ENCODE measurements at places on chromosomes 1 and 21. TPM values are rescaled to one million over a fixed set of nuclear protein-coding genes. Genes with fewer than 3 reads are reported as not detected.

DNA sequence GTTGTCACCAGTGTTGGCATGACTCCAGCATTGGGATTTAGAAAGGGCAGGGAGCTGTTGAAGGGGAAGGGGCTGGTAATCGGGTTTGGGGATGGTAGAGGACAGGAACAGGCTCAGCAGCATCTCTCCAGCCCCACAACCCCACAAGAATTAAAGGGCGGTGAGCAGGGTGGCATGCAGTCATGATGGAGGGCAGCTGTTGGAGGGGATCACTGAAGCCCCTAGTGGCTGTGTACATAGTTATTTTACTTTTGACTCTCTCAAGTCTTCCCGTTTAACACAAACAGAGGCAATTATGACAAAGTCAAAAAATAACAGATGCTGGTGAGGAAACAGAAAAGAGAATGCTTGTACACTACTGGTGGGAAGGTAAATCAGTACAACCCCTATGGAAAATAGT, 213.8 kb downstream of the URB2 start:
- no peak for DNase-seq
- no peaks in the 10 kb centered on the region for H3K36me3 ChIP-seq
- no peak overlapping the region for H3K27ac ChIP-seq

GRCh38 chr1:162385280-162385623, 3.7 kb downstream of the C1orf226 start:
- H3K36me3 ChIP-seq: no peaks in the 10 kb centered on the region
- no peak overlapping the region for H3K4me3 ChIP-seq
- H3K27ac ChIP-seq: no peak overlapping the region
- peaks cover 2% of the 10 kb centered on the region for H3K27me3 ChIP-seq
- DNase-seq: no peak

- H3K4me3 ChIP-seq: peak overlapping the region; percentile 49
- H3K4me1 ChIP-seq: peaks cover 23% of the 10 kb centered on the region
Measured at GRCh38 chr21:36297938-36298572, 21.9 kb upstream of the MORC3 start.

DNA sequence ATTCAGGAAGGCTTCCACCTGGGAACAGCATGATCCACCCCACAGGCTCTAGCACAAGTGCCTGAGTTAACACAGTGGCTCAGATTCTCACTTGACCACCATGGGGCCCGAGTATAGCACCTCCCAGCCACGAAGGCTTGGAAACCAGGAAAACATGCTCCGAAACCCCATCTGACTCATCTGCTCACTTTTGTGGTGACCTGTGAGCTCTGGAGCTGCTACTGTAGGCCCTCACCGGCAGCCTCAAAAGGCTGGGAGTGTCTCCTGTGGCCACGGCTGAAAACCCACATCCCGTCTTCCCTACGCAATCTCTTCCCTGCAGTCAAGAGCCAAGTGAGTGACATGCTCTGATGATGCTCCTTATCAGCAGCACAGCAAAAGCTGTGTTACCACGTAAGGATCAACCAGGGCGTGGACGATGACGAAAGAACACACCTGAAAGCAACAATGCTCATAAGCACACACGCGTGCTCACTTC, 81.4 kb downstream of the TGFBR3 start:
- H3K4me1 ChIP-seq: peaks cover 48% of the 10 kb centered on the region
- DNase-seq: peak; percentile 88
- H3K27ac ChIP-seq: peak overlapping the region; percentile 93
- peak overlapping the region; percentile 60 for H3K4me3 ChIP-seq
- peaks cover 6% of the 10 kb centered on the region for H3K27me3 ChIP-seq
- H3K36me3 ChIP-seq: peaks cover 2% of the 10 kb centered on the region

Gene NBPF8
- total RNA-seq: 20.8 TPM
